ENCODE measurements at places on chromosomes 3 and 15.

- DNase-seq, result no peak
These were observed 11.9 kb upstream of the SRP14 start for GRCh38 chr15:40050788-40051470.

- no peak for DNase-seq
These were observed 2.9 kb downstream of the TPM1 start for GRCh38 chr15:63045465-63045840.

DNA sequence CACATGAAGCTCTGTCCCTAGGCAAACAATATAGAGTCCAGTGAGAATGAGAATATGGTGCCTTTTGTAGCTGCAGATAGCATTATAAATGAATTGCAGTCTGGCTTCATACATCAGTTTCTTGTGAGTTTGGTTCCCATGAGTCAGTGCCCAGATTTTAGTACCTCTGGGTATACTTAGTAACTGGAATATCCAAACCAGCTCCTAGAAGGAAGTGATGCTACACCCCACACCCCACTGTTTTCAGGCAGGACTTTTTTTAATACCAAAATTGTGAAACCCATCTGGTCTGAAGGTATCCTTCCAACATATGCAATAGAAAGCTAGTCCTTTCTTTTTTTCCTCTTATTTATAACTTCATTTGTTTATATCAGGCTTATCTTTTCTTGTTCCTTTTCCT lies 42.1 kb upstream of the FOXP1 start:
- DNase-seq, result no peak

- no peak for DNase-seq
These were observed 156.0 kb upstream of the CD96 start for GRCh38 chr3:111385971-111386495.

- no peak for DNase-seq
These were observed 21.0 kb upstream of the MCF2L2 start for GRCh38 chr3:183449391-183449790.

DNA sequence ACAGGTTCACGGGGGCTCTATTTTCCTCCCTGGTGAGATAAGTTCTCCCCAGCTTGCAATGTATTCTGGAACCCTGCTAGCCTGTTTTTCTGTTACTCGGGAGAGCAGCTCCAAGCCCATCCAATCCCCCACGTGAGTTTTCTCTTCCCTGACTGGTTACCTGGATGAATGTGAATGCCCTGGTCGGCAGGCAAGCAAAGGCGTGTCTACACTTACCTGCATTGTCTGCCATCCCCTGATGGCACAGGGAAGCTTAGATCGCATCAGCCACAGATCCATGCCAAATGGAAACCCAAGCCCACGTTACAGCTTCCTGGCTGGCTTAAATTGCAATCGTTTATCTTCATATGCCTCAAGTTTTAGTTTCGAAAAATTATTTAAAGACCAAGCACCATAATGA lies 149.9 kb downstream of the FOXP1 start:
- no peak for DNase-seq

GRCh38 chr3:98099848-98100247 lies 12.9 kb downstream of the OR5AC2 start:
- no peak for DNase-seq
